Activated naive CD4-positive, alpha-beta T cell treated with anti-CD3 and anti-CD28 coated beads, Interleukin-2, amount 50 U/mL, for 72 hours (primary cell): ENCODE measurements at places on chromosomes 11 and 22.

- DNase-seq: peak; percentile 72
Measured at GRCh38 chr22:25054943-25055511, 102.5 kb downstream of the KIAA1671 start.

GRCh38 chr22:19523240-19524169, 705 bp downstream of the CLDN5 start:
- DNase-seq: peak; percentile 42

- no peak for DNase-seq
Measured at GRCh38 chr22:27490080-27490479, 311.5 kb downstream of the MN1 start.

DNA sequence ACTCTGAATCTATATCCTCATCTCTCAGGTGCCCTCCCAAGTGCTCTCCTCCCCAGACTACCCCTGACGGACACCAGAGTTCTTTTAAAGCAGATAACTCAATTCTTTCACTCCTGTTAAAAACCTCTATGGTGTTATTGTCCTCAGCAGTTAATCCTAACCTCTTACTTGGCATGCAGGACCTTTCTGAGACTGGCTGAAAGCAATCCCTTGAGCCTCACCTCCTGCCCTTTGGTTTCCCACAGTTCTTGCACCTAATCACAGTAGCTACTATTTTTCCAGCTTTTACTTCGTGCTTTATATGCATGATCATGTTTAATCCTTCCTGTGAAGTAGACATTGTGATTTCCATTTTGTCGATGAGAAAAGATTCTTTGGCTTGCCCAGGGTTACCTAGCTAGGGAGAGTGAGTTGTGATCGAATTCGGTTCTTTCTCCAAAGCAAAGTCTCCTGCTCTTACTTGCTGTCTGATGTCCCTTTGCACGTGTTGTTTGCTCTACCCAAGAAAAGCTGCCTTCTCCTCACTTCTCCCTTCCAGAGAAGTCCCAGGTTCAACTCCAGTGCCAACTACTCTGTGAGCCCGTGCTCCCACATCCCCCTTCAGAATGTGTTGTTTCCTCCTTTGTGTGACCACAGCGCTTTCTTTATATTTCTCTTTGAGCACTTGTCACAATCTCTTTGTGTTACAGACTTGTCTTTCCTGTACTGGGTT, 2.1 kb downstream of the UBE2L3 start:
- DNase-seq: no peak

GRCh38 chr11:128171506-128171905, 415.9 kb downstream of the ETS1 start:
- DNase-seq: no peak

- no peak for DNase-seq
Measured at GRCh38 chr22:23777776-23778576, 5.3 kb downstream of the MMP11 start.

DNA sequence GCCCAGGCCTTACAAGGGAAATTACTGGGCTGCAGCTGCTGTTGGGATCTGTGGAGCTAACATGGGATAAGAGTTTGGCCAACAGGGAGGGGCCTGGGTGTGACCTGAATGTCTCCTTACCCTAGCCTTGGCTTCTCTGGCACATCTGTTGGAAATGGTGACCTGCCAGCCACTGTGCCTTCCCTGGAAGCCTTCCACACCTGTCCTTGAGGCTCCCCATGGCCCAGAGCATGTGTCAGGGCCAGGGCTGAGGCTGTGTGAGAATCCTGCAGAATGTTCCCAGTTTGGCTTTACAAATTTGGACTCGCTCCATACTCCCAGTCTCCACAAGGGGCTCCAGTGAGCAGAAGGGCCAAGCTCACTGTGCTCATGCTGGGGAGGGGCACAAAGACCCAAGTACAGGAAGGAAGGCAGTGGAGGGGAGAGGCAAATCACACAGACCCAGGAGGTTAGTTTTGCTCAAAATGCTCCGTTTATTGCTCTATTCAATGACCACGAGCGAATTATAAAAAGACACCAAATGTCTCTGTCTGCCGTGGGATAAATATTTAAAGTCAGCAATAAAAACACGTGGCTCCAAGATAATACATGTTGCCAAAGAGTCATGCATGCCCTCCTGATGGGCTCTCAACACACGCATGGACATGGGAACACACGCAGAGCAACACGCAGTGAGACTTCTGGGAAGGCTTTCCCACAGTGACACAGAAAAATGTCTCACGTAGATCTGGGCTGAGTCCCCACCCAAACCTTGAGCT, 1.7 kb upstream of the IGSF22 start:
- peak; percentile 66 for DNase-seq

GRCh38 chr11:130535520-130535919, 87.1 kb downstream of the ADAMTS15 start:
- no peak for DNase-seq

GRCh38 chr11:17985517-17985916, 27.3 kb downstream of the SERGEF start:
- DNase-seq: no peak

DNA sequence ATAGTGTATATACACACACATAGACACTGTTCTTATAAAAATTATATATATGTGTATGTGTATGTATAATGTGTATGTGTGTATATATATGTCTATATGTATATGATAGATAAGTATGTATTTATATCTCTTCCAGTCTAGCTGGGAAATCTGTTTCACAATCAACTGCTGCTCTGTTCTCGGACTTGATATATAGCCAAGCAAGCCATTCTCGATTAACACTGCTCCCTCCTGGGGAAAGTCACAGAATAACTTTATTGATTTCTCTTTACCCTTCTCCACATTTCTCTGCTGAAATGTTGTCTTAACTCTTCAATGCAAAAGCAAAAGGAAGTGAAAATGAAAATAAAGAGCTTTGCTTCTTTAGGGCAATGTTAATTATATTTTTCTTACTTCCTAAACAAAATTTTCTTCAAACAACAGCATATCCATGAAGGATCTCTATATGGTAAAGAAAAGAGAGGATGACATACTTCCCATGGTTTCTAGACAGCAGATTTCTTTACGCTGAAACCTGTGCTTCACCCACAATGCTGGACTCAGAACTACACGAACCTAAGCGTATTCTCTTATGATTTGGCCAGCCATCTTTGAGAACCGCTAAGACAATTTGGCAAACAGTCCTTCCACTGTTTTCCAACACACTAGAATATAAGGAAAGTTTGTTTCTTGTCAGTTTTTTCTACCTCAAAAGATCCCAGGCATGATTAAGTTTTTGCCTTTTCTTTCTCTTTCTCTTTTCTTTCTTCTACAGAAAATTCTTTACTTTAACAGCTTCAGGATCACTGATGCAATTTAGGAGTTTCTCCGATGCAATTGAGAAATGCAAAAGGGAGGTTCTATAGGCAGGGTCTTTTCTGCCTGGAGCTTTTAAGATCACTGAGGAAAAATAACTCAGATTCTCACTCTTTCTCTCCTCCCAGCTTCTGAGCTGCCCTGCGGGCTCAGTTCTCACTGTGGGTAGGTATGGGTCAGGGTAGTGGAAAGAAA, 1.9 kb downstream of the BLID start:
- DNase-seq: no peak

DNA sequence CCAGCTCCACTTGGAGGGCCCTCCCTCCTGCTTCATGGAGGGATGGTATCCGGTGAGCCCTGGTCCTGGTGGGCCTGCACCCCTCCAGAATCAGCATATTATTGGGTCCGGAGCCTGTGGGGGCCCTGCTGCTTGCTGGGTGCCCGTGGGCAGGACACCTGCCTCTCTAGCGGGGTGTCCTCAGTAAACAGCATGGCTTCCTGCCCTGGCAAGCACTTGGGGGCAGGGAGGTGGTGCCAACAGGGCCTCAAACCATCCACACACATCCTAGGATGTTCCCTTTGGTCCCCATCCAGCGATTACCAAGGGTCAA, 108.3 kb downstream of the CTTN start:
- DNase-seq: no peak

DNA sequence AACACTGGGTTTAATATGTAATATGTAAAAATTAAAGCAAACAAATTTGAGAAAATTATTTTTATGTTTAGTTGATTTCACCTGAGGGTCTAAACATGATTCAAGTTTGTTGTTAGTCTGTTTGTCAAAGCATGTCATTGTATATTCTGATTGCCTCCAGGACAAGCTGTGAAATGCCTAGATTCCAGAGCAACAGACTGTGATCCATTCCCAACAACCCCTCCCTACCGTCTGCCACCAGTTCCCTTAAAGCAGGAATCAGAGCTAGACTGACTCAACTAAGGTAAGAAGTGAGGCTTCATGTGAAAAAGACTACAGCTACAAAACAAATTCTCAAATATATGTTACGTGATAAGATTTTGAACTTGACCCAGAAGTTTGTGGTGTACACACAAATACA, 304.2 kb downstream of the RAB38 start:
- no peak for DNase-seq

- DNase-seq: peak; percentile 52
Measured at GRCh38 chr22:48806227-48806781, 1021.4 kb downstream of the BRD1 start.

GRCh38 chr11:27864091-27864491, 163.8 kb upstream of the BDNF start:
- DNase-seq: no peak

- peak; percentile 69 for DNase-seq
Measured at GRCh38 chr11:416757-417621, 2.2 kb upstream of the SIGIRR start.

DNA sequence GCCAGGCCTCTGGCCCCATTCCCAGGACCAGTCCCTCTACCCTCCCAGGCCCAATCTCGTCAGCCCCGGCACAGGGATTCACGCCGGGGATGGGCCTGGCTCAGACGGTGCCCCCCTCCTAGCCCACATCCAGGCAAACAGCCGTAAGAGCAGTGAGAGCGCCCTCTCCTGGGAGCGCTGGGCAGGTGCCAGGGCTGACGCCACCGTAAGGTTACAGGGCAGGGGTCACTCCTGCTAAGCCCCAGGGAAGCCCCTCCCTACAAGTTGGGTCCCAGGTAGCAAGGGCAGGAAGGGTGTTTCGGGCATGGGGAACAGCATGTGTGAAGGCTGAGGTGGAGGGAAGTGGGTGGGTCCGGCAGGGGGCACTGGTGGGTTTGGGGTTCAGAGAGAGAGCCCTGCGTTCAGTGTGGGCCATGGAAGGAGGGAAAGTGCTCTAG, 19.2 kb upstream of the PPARA start:
- DNase-seq: no peak

GRCh38 chr11:1705126-1706052, 8.4 kb downstream of the KRTAP5-6 start:
- no peak for DNase-seq

DNA sequence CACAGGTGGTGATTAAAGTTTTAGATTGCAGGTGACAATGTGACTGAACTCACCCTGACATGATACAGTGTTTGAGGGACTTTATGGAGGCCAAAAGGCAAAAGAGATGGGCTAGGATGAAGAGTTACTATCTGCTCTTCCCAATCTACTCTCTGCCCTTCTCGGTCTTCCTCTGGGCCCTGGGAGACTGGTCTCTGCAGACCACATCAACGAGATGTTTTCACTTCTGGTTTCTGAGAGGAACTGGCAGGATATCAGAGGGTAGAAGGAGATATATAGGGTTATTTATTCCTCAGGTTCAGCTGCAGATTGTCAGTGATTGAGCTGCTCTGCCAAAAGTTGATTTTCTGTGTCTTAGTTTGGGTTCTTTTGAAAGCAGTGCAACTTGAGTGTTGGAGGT, 32.4 kb upstream of the CD44 start:
- no peak for DNase-seq

- no peak for DNase-seq
Measured at GRCh38 chr11:102318469-102318868, 1.2 kb downstream of the BIRC3 start.

GRCh38 chr11:116930586-116930985, 93.2 kb upstream of the APOA1 start:
- DNase-seq: no peak

GRCh38 chr22:25765016-25765367, 23.0 kb downstream of the MYO18B start:
- DNase-seq: no peak

GRCh38 chr11:709109-709997, 3.3 kb downstream of the EPS8L2 start:
- no peak for DNase-seq

GRCh38 chr11:8674859-8675258, 7.6 kb downstream of the TRIM66 start:
- no peak for DNase-seq

GRCh38 chr11:7889985-7890384, 41.1 kb downstream of the OR10A6 start:
- no peak for DNase-seq

GRCh38 chr22:46087816-46088277, 62.5 kb upstream of the PPARA start:
- no peak for DNase-seq

GRCh38 chr11:117489999-117490679, 162.5 kb downstream of the CEP164 start:
- no peak for DNase-seq

- DNase-seq: no peak
Measured at GRCh38 chr11:39741066-39741465, 1718.4 kb downstream of the LRRC4C start.

- no peak for DNase-seq
Measured at GRCh38 chr11:70468256-70469195, 70.2 kb downstream of the CTTN start.

GRCh38 chr11:60954421-60954820, 2.4 kb upstream of the SLC15A3 start:
- no peak for DNase-seq

- no peak for DNase-seq
Measured at GRCh38 chr11:14232652-14233051, 126.3 kb downstream of the RRAS2 start.

GRCh38 chr22:49087198-49087597, 740.5 kb downstream of the BRD1 start:
- DNase-seq: no peak

- DNase-seq: no peak
Measured at GRCh38 chr11:93344855-93345333, 14.4 kb downstream of the DEUP1 start.
